ENCODE measurements at places on chromosomes 12 and 14.

GRCh38 chr14:101920271-101920670, 44.1 kb upstream of the DYNC1H1 start:
- no peak for DNase-seq

GRCh38 chr14:106185837-106186233, 659.5 kb downstream of the TMEM121 start:
- DNase-seq: no peak

DNA sequence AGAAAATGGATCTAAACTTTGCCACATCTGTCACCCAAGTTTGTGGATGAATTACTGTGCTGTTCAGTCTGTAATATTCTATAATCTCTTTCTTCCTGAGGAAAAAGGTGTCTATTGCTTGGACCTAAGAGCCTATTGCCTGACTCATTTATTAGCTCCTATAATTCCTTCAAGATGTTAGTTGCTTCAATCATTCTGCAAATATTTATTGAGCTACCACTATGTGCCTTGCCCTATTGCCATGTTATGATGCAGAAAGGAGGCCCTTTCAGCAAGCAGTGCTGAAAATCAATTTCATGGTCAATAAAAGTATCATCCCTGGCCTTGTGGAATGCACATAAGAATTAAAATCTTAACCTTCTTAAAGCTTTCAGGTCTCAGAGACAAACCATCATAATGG, 113.6 kb downstream of the CCER1 start:
- DNase-seq: no peak

- no peak for DNase-seq
These were observed 510.8 kb downstream of the TMTC2 start for GRCh38 chr12:83197483-83197914.

- no peak for DNase-seq
These were observed 5.2 kb upstream of the ZNF385A start for GRCh38 chr12:54389607-54390175.

- DNase-seq: no peak
These were observed 555 bp upstream of the RTN1 start for GRCh38 chr14:59871166-59871495.

- DNase-seq: no peak
These were observed 39.5 kb downstream of the WASHC3 start for GRCh38 chr12:102022286-102022685.

GRCh38 chr14:45621731-45622130, 368.7 kb upstream of the MIS18BP1 start:
- no peak for DNase-seq

DNA sequence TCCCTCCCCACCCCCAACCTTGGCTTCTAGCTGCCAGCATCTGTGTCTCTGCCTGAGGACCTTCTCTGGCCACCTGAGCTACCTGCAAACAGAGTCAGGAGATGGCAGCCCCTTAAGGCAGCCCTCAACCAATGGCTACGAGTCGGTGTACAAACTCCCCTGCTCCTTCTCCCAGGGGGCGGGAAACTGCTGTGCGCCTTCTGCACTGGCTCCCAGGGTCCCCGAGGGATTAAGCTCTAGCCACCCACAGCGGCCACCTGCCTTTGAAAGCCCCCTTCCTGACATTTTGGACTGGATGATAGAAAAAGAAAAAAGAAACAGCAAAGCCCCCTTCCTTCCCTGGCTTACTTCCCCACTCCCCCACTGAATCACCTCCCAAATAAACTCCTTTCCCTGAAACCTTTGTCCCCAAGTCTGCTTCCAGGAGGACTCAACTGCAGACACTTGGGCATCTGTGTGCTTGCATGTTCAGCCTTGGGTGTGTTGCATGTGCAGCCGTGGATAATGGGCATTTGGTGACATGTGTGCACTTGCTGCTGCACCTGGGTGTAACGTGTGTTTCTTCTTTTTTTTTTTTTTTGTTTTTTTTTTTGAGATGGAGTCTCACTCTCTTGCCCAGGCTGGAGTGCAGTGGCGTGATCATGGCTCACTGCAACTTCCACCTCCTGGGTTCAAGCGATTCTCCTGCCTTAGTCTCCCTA, 6.0 kb downstream of the SDS start:
- peak; percentile 55 for DNase-seq

- DNase-seq: peak; percentile 23
These were observed 51.6 kb upstream of the DLK1 start for GRCh38 chr14:100674897-100675619.

DNA sequence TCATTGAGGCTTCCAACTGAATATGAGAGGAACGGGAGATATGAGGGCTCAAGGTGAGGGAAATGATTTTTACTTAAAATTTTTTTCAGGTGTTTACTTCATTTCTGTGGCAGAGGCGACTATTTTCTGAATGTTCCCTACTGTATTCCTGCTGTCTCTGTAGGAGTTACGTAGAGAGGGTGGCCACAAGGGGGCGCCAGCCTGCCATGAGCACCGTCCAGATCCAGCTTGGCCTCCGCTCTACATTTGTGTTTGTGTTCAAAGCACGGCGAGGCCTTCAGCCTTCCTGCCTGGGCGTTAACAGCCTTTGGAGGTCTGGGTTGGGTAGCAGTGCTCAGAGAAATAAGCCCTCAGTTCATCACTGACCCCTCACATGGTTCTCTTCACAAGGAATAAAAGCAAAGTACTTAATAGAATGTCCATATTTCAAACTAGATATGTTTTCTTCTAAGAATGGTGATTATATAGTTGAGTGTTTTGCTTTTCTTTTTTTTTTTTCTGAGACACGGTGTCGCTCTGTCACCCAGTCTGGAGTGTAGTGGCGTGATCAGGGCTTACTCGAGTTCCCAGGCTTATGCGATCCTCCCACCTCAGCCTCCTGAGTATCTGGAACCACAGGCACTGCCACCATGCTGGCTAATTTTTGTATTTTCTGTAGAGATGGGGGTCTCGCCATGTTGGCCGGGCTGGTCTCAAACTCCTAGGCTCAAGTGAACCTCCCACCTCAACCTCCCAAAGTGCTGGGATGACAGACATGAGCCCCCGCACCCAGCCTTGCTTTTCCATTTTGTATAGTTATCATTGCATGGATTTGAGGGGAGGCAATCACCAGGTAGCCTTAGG, 22.3 kb downstream of the CKB start:
- peak; percentile 85 for DNase-seq
